Activated CD8-positive, alpha-beta memory T cell treated with anti-CD3 and anti-CD28 coated beads for 48 hours (primary cell): ENCODE measurements at places on chromosomes 5 and 9.

DNA sequence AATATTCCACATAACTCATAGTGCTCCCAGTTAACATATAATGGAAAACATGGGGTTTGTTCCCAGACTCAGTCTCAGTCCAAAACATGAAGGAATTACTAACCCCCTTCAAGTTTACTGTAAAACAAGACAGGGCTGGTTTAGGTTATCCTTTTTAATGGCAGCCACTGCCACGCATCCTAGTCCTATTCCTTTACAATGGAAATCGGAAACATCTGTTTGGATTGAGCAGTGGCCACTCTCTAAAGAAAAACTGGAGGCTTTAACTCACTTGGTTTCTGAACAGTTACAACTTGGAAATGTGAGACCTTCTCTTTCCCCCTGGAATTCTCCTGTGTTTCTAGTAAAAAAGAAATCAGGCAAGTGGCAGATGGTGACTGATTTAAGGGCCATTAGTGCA is 609.9 kb upstream of the ACO1 start:
- DNase-seq: no peak

DNA sequence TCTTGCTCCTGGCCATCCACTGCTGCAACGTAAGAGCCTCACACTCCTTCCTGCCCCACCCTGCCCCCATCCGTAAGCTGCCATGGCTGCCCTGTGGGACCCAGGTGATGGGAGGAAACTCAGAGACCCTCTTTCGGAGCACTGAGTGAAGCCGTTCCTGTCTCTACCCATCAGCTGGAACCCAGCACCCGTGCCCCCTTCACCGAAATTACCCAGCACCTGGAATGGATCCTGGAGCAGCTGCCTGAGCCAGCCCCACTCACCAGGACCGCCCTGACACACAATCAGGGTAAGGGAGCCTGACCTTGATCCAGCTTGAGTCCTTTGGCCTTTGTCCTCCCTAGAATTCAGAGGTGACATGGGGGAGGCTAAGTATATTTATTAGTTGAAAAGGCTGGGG is 3.2 kb downstream of the TESK1 start:
- no peak for DNase-seq

- no peak for DNase-seq
These were observed 164.9 kb downstream of the SLC24A2 start for GRCh38 chr9:19623941-19624340.

DNA sequence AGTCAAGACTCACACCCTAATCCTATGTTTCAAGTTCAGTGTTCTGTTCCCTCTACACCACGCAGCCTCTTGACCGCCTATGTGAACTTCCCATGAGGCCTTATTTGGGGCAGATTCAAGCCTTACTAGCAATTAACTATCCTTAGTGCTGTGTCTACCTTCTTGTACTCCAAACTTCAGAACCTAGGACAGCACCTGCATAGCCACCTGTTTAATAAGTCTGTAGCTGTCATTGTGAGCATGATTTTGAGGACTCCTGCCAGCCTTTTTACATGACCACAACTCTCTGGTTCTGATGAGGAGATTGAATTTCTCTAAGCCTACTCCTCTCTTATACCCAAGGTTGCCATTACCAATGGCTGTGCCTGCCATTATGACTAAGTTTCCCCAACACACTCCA is 50.8 kb upstream of the PCSK1 start:
- DNase-seq: no peak

- DNase-seq: no peak
These were observed 654 bp downstream of the RANBP6 start for GRCh38 chr9:6014670-6015270.

GRCh38 chr9:105557804-105558610 is at the start of gene FKTN:
FKTN (plus strand) TSS chr9:105558131; CDS start chr9:105575033, 16,902 bp downstream.
- DNase-seq: peak; percentile 58

DNA sequence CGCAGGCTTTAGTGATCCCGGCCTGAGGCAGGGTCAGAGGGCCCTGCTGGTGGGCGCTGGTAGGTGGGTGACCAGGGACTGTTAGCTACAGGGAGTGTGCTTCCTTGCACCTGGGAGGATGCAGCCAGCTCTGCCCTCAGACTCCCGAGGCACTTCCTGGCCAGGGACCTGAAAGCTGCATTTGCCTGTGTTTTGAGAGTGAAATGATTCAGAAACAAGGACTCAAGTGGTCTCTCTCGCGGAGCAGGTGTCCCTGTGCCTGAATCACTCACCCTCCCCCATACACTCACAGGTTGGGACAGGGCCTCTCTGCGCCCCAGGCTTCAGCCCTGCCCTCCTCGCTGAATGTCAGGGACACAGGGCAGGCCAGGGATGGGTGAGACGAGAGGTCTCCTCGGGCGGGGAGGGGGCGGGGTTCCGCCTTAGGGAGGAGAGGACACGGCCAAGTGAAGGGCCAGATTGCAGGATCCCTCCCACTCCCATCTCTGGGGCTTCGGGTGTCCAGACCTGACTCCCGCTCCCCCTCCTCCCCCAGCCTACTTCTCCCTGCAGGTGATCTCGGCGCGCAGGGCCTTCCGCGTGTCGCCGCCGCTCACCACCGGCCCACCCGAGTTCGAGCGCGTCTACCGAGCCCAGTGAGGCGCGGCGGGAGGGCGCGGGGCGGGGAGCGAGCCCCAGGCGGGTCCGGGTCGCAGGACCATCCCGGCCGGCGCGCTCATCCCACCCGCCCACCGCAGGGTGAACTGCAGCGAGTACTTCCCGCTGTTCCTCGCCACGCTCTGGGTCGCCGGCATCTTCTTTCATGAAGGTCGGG is 1.5 kb downstream of the LTC4S start:
- no peak for DNase-seq

DNA sequence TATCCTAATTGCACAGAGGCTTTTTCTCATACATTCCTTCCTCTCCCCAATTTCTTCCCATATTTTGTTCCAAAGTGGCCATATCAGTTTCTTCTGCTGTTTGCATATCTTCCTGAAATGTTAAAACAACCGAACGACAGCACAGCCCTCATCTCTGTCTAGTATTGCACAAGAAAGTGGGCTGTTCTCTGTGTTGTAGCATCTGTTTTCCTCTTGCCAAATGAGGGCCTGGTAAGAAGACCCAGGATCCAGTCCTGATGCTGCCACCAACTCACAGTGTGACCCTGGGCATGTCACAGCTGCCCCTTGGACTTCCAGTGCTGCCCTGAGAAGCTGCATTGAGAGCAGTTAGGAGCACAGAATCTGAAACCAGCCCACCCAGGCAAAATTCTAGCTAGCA is 4.1 kb downstream of the SLC31A2 start:
- no peak for DNase-seq

GRCh38 chr5:31863991-31864411 is 225.1 kb downstream of the PDZD2 start:
- DNase-seq: no peak

- DNase-seq: no peak
These were observed 94.7 kb upstream of the ITGA2 start for GRCh38 chr5:52894451-52894850.
